ENCODE measurements at places on chromosomes 12 and 14.

- DNase-seq, result no peak
Observed at GRCh38 chr12:109701064-109701463, 12.6 kb upstream of the FAM222A start.

DNA sequence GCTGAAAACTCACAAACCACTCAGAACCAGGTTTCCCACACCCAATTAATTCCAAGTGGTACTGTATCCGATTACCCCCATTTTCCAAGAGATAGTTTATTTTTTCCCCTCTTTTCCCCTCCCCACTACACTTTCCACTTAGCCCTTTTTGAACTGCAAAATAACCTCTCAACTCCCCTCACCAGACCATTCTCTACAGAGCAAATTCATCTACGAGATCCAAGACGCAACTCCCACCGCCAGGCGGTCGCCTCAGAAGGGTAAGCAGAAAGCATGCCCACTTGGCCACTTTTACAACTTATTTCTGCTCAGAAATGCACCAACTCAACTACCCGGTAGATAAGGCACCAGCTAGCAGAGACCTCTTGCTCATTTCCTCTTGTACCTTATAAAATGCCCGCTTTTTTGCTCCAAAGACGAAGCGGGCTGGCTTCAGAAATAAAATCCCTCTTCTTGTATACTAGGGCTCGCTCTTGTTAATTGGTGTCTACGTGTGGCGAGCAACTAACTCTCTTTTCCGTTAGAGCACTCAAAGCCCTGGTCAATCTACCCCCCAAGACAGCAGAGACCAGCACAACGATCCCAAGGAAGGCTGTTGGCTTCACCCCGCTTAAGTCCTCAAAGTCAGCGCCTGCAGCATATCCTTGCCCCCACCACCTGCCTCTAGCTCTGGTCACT is 910 bp upstream of the SRP54 start:
- no peak for DNase-seq

DNA sequence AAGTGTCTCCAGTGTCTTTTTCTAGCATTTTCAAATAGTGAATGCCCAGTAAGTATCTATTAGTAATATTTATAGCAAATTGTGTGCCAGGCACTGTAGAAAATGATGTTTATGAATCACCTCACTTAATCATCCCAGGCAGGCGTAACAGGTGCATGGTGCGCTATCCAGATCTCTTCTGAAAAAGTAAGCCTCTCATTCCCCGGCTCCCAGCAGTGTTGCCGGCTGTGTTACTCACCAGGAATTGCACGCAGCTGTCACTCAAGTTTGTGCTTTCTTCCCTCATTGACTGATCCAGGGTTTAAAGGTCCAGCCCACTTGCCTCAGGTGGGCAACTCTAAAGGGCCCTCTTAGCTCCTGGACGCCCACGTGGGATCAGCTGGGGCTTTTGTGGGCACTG is 173.8 kb upstream of the RASSF8 start:
- DNase-seq, result no peak

GRCh38 chr12:34204830-34205285 is 182.6 kb downstream of the ALG10 start:
- no peak for DNase-seq

GRCh38 chr12:46342562-46343033 is 30.0 kb downstream of the SLC38A2 start:
- no peak for DNase-seq

GRCh38 chr12:128820723-128821432 is 2.9 kb downstream of the SLC15A4 start:
- no peak for DNase-seq

DNA sequence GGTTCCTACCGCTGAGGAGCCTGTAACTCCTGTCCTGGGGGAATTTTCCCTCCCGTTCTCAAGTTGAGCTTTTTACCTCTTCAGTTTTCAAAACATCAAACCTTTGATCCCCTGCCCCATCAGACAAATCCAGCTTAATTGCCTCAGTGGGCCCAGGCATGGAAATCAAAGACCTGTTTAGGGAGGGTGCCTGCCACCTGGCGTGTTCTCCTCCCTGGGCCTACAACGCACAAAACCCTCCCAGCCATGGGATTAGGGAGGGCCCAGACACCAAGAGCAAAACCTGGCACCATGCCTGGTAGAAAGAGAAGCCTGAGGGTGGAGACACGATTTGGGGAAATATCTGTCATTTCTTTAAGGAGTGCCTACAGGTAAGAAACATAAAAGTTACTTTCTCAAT is 672.9 kb downstream of the BCL11B start:
- no peak for DNase-seq

DNA sequence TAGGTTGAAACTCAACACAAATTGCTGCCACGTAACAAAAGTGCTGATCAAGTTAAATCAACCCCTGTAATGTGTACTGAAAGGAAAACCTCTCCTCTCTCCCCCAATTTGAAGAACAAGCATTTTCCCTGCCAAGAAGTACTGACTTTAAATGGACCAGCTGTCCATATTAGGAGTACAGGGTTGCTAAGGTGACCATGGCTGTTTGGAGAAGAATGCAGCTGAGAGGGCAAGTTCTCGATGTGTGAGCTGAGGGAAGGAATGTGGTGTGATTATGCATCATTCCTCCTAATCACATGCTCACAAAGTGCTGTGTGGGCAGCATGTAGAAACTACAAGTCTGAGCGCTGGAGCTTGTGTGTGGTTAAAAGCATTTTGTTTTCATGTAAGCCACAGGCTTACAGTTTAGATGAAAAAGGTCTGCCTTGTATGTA is 50.9 kb upstream of the CCT2 start:
- DNase-seq, result no peak

GRCh38 chr12:78824918-78825317 is 39.7 kb upstream of the SYT1 start:
- DNase-seq, result no peak

DNA sequence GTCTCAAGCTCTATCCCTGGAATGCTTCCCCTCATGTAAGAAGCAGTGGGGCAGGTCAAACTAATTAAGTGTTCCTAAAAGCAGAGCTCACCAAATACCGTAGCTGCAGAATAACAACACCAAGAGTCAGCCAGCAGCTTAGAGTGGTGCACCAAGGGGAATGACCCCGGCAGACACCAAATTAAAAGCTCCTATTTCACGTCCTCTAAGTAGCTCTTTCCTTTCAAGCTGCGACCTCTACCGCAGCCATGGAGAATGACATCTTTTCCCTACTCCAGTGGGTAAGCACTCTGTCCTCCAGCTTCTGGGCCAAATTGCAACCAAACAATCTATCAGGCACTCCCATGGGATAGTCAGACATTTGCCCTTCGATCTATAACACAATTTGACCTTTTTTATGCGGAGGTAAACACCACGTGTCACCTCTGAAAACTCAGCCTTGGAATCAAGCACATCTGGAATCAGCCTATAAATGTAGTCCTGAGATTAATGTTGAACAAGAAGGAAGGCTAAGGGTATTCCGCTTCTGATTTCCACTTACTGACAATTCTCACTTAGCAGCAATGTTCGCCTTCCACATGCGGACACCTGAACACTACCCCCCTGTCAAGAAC is 67.6 kb upstream of the CDKN3 start:
- peak; percentile 22 for DNase-seq

- no peak for DNase-seq
Observed at GRCh38 chr12:50720501-50720900, 43.4 kb upstream of the ATF1 start.

DNA sequence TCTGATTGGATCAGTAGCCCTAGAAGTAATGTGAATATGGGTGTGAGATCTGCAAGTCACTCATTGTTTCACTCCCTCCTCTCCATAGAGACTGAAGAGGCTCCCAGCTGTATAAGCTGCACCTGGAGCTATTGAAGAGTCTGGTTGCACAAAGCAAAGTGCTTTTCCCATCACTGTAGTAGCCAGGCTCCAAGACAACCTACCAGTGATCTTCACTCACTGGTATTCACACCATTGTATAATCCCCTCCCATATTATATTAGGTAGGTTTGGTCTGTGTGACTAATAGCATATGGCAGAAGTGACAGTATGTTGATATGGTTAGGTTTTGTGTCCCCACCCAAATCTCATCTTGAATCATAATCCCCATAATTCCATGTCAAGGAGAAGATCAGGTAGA is 64.4 kb downstream of the ZFC3H1 start:
- DNase-seq, result no peak

GRCh38 chr12:116423094-116423493 is 136.1 kb upstream of the MAP1LC3B2 start:
- no peak for DNase-seq

DNA sequence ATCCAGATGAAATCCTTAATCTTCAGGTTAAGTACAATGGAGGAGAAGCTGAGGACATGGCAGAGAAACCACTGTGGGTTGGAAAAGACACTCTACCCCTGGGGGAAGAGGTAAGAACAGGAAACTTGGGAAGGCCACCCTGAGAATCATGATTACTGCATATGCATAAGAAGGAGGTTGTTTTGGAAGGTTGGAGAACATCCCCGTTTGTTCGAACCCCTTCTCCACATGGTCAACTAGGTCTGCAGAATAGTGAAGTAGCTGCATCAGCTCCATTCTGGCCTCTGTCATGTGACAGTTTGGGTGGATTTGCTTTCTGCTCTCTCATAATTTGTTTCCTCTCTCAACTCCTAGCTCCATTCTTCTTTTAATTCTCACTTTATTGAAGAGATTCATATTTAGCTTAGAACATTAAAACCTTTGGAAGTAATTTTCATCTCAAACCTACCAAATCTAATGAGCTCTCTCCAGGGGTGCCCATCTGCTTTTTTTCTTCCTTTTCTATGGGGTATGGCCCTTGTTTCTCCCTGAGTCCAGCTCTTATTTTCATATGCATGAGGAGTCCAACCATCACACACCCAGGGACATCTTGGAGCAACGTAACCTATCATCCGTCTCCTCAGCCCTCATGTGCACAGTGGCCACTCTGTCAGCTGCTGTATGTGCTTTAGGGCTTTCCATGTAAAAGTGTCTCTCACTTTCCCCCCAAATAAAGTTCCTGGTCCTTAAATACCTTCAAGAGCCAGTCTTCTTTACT is 820.3 kb downstream of the TMEM121 start:
- no peak for DNase-seq

- DNase-seq, result no peak
Observed at GRCh38 chr14:64693810-64694165, 10.4 kb upstream of the PLEKHG3 start.

- DNase-seq, result no peak
Observed at GRCh38 chr12:57717131-57717530, 21.4 kb downstream of the AGAP2 start.

DNA sequence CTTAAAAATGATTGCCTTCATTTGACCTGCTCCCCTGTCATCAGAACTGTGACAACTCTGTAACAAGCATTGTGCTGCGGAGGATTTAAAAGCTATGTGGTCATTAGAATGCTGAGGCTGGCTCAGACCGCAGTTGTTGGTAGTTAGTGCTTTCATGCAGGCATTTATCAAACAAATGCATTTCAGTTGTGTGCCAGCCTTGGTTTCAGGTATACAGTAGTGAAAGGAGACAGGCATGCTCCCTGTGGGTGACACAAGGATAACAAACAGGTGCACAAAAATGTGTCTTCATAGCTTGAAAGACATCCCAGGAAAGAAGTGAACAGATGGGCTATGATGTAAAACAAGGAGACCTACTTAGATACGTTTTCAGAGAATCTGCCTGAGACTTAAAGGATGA is 60.6 kb downstream of the MARK3 start:
- DNase-seq, result no peak

- DNase-seq, result no peak
Observed at GRCh38 chr14:71698027-71698426, 234.2 kb upstream of the RGS6 start.

DNA sequence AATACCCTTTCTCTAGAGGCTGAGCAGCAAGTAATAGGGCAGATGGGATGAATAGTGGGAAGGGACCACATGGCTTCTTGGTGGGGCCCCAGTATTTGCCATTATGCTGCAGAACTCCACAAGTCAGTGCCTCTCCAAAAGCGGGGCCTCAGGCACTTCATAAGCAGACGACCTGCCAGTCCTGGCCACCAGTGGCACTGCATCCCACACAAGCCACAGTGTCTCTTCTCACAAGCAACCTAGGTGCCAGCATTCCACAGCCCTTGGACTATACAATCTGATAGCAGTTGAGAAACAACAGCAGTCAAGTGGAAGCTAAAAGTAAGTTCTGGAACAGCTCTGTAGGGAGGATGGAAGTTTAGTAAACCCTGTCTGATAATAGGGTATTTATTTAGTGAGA is 4.2 kb upstream of the SLC8A3 start:
- DNase-seq, result no peak

DNA sequence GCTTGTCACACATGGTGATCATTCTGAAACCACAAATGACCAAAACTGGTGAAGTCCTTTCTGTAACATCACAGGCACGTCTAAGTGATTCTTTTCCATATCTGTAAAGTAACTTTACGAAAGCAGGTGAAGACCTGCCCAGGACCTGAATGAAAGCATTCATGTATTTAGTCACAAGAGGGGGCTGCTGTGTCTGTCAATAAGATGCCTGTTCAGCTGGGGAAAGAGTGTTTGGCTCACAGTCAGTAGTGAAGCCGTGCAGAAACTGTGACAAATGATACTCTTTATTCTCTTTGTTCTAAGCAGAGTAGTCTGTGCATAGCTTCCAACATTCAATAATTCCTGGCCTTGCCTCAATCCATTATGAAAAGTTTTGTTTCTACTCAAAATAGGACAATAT is 373.5 kb upstream of the OR4E1 start:
- no peak for DNase-seq

GRCh38 chr12:111309584-111309983 is 59.3 kb downstream of the PHETA1 start:
- DNase-seq, result no peak

DNA sequence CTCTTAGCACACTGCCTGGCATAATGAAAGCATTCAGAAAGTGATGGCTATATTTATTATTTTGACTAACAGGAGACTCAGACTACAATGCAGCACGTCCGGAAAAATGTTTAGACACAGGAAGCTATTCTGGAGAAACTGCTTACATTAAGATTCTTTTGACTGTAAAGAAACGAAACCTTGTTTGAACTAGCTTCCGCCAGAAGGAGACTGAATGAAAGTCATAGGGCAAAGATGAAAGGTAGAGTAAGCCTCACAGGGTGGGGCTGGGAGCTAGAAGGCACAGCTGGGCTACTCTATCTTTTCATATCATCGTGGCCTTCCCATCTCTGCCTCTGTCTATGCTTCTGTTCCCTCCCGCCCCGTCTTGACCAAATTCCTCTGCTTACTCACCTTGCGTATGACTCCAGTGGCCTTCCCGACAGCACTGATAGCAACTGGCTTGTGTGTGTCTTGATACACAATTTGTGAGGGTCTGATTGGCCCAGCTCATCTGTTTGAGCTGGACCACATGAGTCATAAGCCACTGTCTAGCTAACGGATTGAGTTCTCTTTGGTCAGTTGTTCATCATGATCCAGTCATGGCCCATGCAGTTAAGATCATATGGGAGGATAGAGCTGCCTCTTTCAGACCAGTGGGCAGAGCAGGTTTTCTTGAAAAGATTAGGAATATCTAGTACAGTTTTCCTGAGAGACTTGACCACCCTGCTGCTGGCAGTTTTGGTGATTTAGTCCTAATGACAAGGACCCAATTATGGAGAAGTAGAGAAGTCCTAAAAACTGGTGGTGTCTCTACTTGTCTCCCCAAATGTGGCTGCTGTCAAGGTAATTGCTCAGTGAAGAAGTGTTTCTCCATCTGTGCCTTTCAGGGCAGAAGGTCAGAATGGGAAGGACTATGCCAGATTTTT is 151.5 kb upstream of the SLC38A2 start:
- DNase-seq, result no peak

Data from SHP77 treated with DMSO at 0.1 percent for 48 hours (cell line).